AG08395 (cell line): ENCODE measurements at places on chromosomes 6 and 20.

- DNase-seq: no peak
Measured at GRCh38 chr6:117531809-117532725, 49.6 kb downstream of the DCBLD1 start.

GRCh38 chr6:79949233-79949632, 1.9 kb upstream of the ELOVL4 start:
- peak; percentile 22 for DNase-seq

DNA sequence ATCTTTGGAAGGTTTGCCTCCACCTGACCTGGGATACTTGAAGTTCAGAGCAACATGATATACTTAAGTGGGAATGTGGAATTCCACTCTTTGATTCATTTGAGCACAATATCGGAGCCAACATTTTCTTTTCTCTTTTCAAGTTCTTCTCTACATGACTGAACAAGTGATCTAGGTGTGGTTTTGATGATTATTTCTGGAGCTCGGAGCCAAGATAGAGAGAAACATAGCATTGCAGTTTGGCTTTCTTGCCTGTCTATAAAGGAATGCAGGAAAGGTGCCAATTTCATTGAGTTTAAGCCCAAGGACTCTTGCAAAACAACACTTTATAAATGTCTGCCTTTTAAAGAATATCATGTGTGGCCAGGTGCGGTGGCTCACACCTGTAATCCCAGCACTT, 124.2 kb upstream of the FAM83B start:
- DNase-seq: no peak

DNA sequence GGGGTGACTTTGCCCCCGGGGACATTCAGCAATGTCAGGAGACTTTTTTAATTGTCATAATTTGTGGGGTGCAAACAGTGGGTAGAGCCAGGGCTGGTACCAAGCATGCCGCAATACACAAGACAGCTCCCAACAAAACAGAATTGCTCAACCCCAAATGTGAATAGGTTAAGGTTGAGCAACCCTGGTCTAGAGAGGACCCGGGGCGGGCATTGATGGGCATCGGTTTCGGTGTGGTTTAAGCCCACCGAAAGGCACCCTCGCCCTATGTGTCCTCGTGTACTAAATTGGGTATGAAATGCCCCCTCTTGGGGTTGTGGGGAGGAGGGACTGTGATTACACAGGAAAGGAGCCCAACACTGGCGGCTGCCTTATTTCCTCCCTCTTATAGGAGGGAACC, 36.0 kb downstream of the KIAA1755 start:
- DNase-seq: no peak

- DNase-seq: no peak
Measured at GRCh38 chr6:89045011-89045387, 35.6 kb upstream of the PNRC1 start.

GRCh38 chr20:59774204-59774641, 159.2 kb downstream of the SYCP2 start:
- no peak for DNase-seq

DNA sequence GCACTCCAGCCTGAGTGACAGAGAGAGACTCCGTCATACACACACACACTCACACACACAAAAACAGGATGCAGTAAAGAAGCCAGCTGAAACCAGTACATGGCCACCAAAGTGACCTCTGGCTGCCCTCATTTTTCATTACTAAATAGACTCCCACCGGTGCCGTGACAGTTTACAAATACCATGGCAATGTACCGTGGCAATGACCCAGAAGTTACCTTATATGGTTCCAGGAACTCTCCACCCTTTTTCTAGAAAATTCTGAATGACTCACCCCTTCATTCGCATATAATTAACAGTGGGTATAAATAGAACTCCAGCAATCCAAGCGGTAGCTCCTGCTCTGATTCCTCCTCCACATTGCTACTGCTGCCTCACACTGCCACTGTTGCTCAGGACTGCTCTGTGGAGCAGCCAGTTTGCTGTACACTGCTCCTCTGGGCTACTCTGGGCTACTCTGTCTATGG, 57.7 kb downstream of the SNX5 start:
- DNase-seq: peak; percentile 81

GRCh38 chr6:16102208-16102607, 26.7 kb upstream of the MYLIP start:
- no peak for DNase-seq

DNA sequence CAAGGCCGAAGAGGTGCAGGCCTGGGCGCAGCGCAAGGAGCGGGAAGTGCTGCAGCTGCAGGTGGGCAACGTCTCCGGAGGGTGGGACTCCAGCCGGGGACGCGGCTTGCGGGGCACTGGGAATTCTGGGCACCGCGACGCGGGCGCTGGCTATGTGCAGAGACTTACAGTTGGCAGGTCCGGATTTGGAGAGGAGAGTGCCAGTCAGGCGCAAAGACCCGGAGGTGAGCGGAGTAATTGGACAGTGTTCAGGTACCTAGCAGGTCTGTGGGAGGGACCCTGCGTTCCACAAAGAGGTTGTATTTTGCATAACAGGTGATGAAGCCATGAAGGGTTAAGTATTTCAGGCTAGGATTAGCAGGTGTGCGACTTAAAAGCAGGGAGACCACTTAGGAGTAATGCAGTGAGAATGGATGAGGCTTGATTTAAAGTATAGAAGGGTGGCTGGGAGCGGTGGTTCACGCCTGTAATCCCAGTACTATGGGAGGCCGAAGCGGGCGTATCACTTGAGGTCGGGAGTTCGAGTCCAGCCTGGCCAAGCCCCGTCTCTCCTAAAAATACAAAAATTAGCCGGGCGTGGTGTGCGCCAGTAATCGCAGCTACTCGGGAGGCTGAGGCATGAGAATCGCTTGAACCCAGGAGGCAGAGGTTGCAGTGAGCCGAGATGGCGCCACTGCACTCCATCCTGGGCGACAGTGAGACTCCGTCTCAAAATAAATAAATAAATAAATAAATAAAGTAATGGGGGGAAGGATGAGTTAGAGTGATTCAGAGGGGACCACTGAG, 1.0 kb downstream of the MRPS26 start:
- DNase-seq: no peak

- no peak for DNase-seq
Measured at GRCh38 chr20:49618289-49618688, 50.4 kb upstream of the PTGIS start.

DNA sequence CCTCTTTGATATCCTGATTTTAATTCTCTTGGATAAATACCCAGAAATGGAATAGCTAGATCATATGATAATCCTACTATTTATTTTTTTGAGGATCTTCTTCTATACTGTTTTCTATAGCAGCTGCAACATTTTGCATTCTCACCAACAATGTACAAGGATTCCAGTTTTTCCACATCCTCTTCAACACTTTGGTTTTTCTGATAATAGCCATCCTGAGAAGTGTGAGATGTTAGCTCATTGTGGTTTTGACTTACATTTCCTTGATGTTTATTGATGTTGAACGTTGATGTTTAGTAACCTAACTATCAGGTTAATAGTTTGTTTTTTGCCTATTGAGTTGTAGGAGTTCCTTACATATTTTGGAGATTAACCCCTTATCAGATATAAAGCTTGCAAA, 217.3 kb downstream of the LRFN2 start:
- DNase-seq: no peak

- DNase-seq: no peak
Measured at GRCh38 chr6:157287247-157287850, 36.0 kb downstream of the TMEM242 start.

GRCh38 chr20:4546342-4546741, 175.4 kb upstream of the PRND start:
- no peak for DNase-seq

- DNase-seq: no peak
Measured at GRCh38 chr20:64051561-64052325, 2.3 kb upstream of the SOX18 start.

- no peak for DNase-seq
Measured at GRCh38 chr6:69584913-69585729, 211.7 kb downstream of the LMBRD1 start.

- DNase-seq: no peak
Measured at GRCh38 chr6:88662163-88662580, 301.2 kb downstream of the RNGTT start.

GRCh38 chr6:98547634-98548033, 286.7 kb upstream of the POU3F2 start:
- DNase-seq: no peak

DNA sequence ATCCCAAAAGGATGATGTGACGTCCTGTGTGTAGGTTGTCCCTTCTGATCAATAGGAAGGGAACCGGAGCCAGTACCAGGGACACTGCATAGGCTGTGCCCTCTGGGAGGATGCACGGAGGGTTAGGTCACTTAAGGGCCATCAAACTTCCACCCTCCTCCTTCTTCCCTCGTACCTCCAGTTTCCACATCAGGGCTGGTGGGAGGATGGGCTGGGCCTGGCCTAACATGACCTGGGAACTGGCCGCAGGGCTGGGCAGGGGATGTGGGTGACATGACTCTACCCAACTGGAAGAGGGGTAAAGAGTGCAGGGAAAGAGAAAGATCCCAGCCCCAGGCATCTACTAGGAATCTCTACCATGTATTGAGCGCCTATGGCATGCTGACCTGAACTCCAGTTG, 46.2 kb upstream of the MDGA1 start:
- no peak for DNase-seq

GRCh38 chr6:36200154-36200891, 3.8 kb downstream of the BRPF3 start:
- DNase-seq: no peak

DNA sequence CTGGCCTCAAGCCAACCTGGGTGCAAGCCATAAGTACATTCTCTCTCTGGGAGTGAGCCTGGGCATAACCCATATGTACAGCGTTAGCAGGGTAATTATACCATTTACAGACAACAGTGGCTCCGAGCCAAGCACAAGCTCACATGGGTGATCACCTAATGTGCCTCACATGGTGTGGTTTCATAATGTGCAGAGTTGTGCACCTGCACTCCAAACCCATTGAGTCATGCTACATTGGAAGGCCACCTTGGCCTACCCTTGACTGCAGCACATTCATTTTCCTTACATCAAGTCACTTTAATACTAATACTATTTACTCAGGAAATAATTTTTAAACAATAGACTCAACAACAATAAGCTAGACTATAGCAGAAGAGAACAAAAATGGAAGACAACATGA, 194.5 kb upstream of the PLN start:
- no peak for DNase-seq

GRCh38 chr6:36358226-36358915, 21.7 kb upstream of the BNIP5 start:
- DNase-seq: no peak

GRCh38 chr6:40894962-40895799, 143.8 kb downstream of the UNC5CL start:
- peak; percentile 82 for DNase-seq

DNA sequence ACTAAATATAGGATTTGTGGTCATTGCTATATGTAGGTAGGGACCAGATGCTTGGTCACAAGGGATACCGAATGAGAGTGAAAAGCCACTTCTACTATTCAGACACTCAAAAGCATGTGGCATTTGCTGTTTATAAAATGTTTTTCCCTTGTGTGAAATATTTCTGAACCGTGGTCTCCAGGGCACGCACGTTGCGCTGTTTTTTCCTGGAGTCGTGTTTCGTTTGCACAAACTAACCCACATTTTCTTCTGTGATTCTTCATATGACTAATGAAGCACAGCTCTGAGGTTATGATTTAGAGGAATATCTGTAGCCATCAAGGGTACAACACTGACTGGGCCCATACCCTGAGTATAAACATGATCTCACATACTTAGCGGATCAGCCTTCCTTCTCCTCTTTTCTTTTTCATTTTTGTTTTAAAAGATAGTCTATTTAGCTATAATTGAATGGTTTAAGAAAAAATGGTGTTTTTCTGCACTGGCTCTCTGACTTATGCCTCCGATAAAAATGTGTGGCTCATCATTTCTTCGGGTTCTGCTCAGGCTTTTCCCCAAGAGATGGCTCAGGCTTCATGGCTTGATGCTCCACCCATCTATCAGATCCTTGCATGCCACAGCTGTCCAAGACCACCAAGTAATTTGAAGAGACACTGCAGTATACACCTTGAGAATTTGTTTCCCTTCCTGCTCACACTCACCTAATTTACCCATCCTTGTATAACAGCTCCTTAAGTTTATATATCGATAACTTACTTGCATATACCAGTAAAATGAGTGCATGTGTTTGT, 59.9 kb upstream of the HBS1L start:
- DNase-seq: no peak

DNA sequence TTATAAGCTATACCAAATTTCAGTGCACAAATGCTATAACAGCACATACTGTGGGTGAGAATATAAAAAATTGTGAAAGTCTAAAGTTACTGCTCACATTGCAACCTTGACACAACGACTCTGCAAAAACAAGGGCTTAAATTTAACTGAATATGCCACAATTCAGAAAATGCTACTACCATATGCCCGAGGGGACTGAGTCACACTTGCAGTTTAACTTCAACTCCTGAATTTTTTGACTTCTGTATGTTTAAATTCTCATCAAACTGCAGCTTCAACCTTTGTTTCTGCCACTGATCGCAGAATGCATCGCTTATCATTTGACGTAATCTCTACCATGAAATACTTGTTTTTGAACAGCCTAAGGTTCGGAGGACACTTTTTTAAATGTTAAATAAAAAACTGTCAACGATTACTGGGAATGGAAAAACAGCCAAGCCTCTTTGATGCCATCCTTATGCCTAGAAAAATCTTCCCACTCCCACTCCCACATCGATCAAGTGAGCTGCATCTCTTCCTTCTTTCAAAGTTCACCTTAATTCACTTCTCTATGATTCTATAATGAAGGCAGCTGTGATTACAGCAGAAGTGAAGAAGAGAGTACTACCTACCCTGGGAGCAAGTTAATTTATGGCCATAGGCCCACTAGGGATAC, 136.5 kb downstream of the ATXN1 start:
- peak; percentile 9 for DNase-seq

GRCh38 chr6:130632897-130633296, 194.3 kb upstream of the SMLR1 start:
- no peak for DNase-seq

DNA sequence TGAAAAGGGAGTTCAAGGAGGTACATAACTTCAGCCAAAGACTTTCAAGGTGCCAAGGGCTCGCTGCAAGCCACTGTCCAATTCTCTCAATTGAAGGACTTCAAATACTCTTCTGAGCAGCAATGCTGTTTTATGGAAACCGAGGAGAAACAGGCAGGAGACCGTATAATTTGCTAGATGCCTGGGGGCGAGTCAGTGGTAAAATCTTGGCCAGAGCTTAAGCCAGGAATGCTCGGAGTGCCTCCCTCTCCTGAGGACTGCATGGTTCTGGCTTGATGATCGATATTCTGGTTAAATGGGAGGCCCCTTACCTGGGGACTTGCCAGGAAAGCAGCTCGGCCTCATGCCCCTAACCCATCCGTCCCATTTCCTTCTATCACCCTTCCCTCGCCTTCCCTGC, 35.8 kb upstream of the NOP56 start:
- DNase-seq: no peak

- no peak for DNase-seq
Measured at GRCh38 chr20:35277127-35277526, 795 bp downstream of the MMP24OS start.

GRCh38 chr6:129606664-129607063, 103.3 kb downstream of the ARHGAP18 start:
- no peak for DNase-seq
